ENCODE measurements at places on chromosomes 2 and 18. TPM values are rescaled to one million over a fixed set of nuclear protein-coding genes. Genes with fewer than 3 reads are reported as not detected.

GRCh38 chr2:168056242-168056787, 191.1 kb downstream of the STK39 start:
- DNase-seq = no peak

DNA sequence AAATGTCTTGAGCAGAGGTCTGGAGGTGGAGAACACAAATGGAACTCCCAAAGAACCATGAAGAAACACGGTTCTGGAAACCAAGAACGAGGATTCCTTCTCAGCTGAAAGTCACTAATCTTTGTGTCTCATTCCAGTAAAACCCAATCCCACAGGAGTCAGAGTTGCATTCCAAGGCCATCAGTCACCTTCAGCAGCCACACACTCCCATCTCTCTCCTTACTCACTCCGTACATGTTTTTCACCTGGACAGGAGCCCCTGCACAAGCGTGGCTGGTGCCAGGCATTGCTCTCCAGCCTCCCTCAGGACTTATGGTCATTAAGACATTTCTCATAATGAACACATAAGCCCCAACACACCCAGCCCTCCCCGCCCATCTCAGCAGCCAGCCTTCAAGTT, 175.4 kb upstream of the SIX2 start:
- DNase-seq = no peak

DNA sequence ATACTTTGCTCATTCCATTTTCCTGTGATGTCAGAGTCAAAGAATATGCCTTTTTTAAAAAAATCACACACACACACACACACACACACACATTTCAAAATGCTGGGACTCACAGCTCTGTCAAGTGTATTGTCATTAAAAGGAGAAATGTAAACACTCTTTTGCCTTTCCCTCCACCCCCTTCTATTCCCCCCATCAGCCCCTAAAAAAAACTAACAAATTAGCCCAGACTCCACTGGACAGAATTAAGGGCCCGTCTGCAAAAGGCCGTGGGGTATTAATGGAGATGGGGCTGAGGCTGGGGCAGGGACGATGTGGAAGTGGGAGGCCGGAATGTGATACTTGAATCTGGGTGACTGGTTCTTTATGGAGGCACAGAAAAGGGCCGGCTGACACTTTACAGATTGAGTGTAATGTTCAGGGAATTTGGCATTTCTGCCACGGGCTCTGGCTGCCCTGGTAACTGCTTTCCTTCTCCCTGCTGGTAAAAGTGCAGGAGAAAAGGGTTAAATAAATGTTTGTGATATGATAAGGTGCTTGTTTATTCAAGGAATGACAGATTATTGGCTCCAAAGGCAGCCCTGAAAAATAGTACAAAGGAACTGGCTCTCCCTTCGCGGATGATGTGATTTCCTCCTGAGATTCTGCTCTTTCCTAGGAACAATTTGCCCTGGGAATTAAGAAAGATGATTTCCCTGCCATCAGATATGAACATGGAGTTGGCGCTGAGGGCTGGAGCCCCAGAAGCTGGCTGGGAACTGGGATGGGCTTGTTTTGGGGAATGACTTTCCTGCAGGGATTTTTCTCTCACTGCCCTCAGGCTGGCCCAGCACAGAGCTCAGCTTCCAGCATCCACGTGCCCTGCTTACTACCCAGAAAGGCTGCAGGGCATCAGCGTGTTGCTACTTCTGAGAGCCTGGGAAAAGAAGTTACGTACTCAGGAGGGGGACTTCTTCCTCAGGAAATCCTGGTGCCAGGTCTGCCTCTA, 52.8 kb upstream of the CTAGE1 start:
- DNase-seq = no peak

GRCh38 chr2:239309398-239310245, 91.2 kb downstream of the HDAC4 start:
- DNase-seq = no peak

DNA sequence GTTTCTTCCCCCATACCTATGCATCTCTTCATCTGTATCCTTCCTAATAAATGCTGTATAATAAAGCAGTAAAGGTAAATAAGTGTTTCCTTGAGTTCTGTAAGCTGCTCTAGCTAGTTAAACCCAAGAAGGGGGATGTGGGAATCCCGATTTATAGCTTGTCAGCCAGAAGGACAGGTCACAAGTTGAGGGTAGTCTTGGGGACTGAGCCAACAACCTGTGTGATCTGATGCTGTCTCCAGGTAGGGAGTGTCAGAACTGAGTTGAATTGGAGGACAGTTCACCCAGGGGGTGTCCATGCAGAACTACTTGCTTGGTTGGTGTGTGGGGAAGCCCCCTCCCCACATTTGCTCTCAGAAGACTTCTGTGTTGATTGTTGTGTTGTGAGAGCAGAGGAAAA, 112.4 kb downstream of the LDLRAD4 start:
- DNase-seq = no peak

GRCh38 chr2:17311106-17311619, 207.1 kb downstream of the RAD51AP2 start:
- DNase-seq = no peak

DNA sequence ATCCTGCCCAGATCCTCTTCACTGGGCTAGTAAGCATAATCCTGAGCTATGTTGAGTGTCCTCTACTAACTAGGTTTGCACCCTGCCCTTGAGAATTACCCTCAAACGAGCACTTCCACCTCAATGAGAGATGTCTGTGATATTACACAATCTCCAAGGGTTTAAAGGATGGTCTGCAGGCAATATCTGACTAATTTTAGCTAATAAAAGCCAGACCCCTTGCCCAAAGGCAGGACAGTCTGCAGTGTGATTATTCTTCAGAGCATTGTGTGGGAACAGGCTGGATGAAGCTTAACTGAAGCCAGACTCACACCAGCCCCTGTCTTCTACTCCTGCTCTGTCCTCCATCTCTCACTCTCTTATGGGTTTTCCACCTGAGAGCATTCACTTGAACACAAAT, 544.9 kb upstream of the DDX18 start:
- no peak for DNase-seq

DNA sequence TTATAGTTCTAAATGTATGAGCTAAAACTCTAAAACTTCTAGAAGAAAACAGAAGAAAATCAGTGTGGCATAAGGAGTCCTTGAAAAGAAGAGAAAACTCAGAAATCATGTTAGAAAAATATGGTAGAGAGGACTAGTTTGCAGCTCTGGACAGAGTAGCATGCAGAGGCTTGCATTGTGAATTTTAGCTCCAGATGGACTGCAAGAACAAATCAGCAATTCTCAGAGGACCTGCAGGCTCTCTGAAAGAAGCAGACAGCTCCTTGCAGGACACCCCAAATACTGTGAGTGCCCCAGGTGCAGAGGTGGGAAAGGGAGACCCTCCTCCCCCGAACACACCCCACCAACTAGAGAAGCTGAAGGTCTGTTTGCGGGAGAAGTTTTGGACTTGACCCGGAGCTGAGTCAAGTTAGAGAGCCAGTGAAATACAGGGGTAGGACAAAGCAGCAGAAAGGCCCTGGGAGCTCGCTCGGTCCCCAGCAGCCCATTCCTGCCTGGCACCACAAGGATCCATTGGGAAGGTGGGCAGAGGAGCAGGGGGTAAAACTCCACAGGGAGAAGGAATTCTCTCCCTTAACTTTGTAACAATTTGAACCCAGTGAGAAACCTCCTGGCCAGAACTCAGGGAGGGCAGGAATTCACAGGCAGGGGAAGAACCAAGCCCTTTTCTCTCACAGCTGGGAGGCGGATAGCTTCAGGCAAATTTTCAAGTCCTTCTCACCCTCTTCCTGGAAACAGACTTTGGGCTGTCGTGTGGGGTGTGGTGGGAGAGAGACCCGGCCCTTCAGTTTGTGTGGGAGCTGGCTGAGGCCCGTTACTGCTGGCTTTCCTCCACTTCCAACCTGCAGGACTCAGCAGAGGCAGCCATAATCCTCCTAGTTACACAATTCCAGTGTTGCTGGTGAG, 216.2 kb upstream of the SLC35G4 start:
- DNase-seq = no peak

The ALPP gene
- 0.27 TPM for total RNA-seq

The CLIP4 gene
- total RNA-seq = 21.8 TPM

The RAMP1 gene
- 1.6 TPM for total RNA-seq

All from hematopoietic multipotent progenitor cell (in vitro differentiated cells).